ENCODE measurements at places on chromosomes 5 and 9.

- DNase-seq, result peak; percentile 14
Measured at GRCh38 chr9:88106492-88106891, 31.8 kb downstream of the SPATA31C2 start.

DNA sequence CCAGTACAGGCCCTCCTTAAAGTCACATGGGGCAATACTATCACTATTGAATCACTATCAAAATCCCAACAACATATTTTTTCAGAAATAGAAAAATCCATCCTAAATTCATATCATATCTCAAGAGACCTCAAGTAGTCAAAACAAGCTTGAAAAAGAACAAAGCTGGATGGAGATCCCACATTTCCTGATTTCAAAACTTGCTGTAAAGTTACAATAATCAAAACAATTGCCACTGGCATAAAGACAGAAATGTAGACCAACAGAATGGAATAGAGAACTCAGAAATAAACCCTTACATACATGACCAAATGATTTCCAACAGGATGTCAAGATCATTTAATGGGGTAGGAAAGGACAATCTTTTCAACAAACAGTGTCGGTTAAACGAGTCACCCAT, 41.3 kb upstream of the CDKN2AIPNL start:
- no peak for DNase-seq

GRCh38 chr5:76537073-76537543, 86.1 kb downstream of the F2RL2 start:
- DNase-seq, result no peak

DNA sequence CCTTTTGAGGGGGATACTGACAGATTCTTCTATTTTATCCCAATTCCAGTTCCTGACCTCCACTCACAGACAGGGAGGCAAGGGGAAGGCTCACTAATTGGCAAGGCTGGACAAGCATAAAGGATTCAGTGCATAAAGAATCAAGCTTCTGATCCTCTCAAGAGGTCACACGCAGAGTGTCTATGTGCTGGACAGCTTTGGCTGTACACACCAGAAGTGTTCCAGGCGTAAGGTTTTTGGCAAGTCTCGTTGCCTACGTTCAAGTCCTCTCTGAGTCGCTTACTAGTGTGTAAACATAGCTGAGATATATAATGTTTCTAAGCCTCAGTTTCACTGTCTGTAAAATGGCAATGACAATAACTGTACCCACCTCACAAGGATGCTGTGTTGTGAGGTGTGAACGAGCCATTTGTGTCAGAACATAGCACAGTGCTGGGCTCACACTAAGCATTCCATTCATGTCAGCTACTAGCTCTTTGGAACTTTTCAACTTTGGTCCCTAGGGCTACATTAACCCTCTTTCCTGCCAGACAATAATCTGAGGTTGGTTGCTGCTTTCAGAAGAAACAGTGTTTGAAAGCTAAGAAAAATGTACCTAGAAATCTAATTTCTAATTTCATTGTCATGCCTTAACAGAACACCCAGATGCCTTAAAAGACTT, 52.1 kb downstream of the PALM2AKAP2 start:
- no peak for DNase-seq

DNA sequence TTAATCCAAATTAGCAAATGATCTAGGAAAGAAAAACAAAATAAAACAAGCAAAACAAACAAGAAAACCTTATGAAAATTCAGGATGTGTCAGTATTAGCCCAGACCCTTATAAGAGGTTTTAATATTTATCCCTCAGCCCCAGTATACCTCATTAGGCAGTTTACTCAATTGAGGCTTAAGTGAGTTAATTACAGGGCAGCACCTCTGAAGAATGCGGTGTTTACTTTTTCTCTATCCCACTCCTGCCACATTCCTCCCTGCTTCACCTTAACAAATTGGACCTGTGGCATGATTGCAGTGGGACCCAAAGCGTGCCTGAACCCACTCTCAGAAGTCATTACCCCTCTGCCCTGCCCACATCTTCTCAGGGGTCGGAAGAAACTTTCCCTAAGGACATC, 67.1 kb downstream of the SIL1 start:
- DNase-seq, result no peak

GRCh38 chr9:90975781-90976538, 174.3 kb downstream of the SYK start:
- DNase-seq, result no peak

- no peak for DNase-seq
Measured at GRCh38 chr5:136466041-136466415, 100.7 kb upstream of the TRPC7 start.

GRCh38 chr9:133463864-133464615, 4.3 kb downstream of the CACFD1 start:
- DNase-seq, result no peak

- DNase-seq, result no peak
Measured at GRCh38 chr5:161544350-161544765, 2.2 kb downstream of the GABRB2 start.

- DNase-seq, result no peak
Measured at GRCh38 chr5:173101245-173101644, 43.1 kb upstream of the BNIP1 start.

DNA sequence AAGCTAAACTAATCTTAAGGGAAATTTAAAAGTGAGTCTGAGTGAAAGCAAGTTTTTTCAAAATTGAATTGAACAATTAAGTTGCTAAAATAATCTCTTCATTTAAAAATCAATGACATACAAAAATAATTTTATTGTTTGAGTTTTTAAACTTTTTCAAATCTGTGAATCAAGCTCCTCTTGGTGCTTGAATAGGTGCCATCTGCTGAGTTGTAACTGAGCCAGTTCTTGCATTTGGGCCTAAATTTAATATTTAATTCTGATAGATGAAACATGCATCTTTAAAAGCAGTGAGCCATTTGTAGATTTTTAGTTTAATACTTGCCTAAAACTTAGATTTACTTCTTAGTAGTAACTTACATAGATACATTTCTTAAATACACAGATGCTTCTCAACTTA, 31.8 kb downstream of the SPATA31D1 start:
- no peak for DNase-seq

DNA sequence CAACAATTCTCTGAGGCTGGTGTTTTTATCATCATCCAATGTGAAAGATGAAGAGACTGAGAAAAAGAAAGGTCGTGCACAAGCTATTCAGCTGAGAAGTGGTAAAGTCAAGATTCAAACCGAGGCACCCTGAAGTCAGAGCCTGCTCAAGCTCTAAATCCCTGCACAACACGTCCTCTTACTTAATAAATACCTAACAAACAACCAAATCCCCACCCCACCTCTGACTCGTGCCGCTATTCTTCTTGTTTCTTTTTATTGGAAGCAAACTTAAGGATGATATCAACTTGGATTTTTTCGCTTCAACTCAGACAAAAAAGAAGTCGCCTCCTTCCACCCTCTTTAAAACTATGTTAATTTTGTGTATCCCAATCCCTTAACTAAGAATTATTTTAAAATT, 140.2 kb downstream of the CEP120 start:
- no peak for DNase-seq

DNA sequence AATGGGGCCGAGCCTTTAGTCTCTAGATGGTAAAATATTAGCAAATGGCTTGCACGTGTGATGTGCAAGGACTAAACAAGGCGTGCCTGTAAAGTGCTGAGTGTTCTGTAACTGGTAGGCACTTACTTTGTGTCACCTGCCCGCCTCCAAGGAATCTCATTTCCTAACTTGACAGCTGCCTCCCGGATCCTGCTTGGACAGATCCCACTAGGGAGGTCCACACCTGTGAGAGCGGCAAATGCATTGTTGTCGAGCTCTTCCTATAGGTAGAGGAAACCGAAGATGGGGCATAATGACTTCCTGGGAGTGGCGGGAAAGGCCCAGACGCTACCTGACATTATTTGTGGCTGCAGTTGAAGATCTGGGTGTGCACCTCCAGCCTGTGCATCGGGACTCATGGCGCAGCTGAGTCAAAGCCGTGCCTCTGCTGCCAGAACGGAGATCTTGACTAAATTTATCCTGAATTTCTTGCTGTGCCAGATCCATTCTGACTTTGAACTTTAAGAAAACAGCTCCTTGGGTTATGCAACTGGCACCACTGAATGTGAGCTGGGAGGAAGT, 79.8 kb downstream of the TENT4A start:
- no peak for DNase-seq

DNA sequence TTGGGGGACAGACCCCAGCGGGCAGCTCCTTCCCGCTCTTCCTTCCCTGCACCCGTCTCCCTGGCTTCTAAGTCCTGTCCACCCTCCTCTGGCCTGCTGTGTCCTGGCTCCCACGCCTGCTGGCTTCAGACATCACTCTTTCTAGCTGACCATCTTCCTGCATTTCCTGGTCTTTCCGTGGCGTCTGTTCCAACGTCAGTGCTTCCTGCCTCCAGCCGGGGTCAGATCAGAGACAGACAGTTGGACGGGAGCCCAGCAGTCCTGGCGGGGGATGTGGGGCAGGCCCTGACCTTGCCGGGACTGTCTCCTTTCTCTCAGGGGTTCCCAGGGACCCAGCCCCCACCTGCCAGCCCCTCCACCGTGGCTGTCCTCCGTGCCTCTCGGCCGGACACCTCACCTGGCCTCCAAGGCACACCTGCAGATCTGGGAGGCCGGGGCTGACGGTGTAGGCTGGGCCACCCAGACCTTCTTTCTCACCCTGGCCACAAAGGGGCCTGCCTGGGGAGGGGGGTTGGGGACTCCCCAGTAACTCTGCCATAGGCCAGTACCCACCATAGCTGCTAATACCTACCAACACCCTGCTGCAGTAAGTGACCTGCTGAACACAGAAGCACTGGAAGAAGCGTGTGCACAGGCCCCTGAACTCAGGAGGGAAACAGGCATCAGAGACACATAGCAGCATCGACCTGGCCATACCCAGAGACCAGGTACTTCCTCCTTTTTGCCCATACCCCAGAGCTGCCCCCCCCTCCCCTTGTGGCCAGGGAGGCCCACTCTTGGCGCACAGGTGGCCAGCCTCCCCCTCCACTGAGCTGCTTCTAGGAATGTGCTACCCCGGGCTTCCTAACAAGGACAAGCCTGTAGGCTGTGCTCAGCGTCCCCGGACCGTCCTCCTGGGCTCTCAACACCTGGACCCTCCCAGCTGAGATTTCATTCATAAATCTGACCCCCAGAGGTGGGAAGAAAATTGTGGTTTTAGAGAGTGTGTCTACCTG, 5.1 kb downstream of the NRARP start:
- no peak for DNase-seq

GRCh38 chr9:77968506-77968905, 63.1 kb downstream of the GNAQ start:
- no peak for DNase-seq

GRCh38 chr9:27785714-27786100, 212.4 kb upstream of the C9orf72 start:
- DNase-seq, result no peak

DNA sequence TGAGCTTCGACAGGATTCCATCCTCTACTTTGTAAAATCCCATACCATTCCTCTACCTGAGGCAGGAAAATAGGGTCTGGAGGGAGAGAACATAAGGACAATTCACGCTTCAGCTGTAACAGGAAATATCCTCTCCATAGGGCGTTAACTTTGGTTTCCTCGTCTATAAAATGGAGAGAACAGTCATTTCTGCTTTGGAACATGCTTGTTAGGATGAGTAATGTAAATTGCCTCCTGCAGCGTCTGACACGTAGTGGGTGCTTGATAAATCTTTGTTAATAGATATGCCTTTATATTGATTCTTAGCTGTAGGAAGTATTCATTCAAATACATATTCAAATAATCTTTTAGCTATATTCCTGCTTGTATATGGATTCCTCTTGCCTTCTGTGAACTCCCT, 711 bp upstream of the SUB1 start:
- no peak for DNase-seq

DNA sequence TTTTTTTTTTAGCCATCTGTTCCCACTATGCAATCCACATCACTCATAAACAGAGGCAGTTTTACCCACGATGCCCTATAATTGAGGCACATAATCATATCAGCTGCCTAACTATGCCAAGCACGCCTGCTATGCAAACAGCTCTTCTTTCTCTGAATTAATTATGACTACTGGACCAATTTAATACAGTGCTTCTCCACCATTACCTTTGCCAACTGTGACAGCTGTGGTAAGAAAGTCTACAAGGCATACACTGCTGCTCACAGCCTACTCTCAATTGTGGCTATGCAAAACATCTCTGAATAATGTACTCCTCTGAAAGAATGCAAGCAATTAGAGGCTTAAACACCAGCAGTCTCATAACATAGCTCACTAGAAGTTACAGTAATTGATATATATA, 97.1 kb downstream of the DTWD2 start:
- no peak for DNase-seq

- DNase-seq, result no peak
Measured at GRCh38 chr5:113384782-113385285, 50.0 kb downstream of the TSSK1B start.

- no peak for DNase-seq
Measured at GRCh38 chr5:169350759-169351240, 49.9 kb upstream of the SLIT3 start.

Measured in CD4-positive, alpha-beta T cell treated with Interleukin-1 beta for 1 hour (primary cell).